ENCODE measurements at places on chromosomes 1 and 21. TPM values are rescaled to one million over a fixed set of nuclear protein-coding genes. Genes with fewer than 3 reads are reported as not detected.

The OR2L13 gene
- total RNA-seq = not detected

The SPRR2A gene
- not detected for total RNA-seq

The CLCA1 gene
- not detected for total RNA-seq

The ST6GALNAC3 gene
- total RNA-seq = 1.5 TPM

The F13B gene
- total RNA-seq = not detected

The HSPA6 gene
- total RNA-seq = 2.0 TPM

Measured in lower leg skin (tissue), 4 donors.